Chondrocyte (in vitro differentiated cells): ENCODE measurements at places on chromosomes 7 and 10.

- DNase-seq, result no peak
Measured at GRCh38 chr10:35511647-35512046, 93.5 kb upstream of the GJD4 start.

DNA sequence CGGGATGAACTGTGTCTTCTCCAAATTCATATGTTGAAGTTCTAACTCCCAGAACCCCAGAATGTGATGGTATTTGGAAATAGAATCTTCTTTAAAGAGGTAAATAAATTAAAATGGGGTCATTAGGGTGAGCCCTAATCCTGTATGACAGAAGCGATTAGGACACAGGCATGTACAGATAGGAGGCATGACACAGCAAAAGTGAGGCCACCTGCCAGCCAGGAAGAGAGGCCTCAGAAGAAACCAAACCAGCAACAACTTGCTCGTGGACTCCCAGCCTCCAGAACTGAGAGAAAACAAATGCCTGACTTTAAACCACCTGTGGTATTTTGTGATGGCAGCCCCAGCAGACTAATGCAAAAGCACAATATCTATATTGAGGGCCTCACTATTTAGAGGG lies 214.3 kb downstream of the NEBL start:
- DNase-seq, result no peak

DNA sequence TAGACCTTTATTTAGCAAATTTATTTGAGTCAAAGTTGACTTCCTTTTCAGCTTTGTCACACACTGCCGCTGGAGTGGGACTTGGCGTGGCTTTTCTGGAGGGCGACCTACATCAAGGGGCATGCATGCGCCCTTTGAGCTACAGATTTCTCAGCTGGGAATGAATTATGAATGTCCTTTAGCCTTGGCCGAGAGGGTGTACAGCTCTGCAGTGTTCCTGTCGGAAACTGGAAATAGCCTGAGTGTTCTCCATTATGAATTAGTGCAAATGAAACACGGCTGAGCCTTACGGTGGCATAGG lies 79.7 kb downstream of the GLRX3 start:
- peak; percentile 15 for DNase-seq

GRCh38 chr10:75293446-75293820 lies 57.7 kb upstream of the COMTD1 start:
- no peak for DNase-seq

GRCh38 chr7:54179321-54180029 lies 362.7 kb upstream of the VSTM2A start:
- no peak for DNase-seq

DNA sequence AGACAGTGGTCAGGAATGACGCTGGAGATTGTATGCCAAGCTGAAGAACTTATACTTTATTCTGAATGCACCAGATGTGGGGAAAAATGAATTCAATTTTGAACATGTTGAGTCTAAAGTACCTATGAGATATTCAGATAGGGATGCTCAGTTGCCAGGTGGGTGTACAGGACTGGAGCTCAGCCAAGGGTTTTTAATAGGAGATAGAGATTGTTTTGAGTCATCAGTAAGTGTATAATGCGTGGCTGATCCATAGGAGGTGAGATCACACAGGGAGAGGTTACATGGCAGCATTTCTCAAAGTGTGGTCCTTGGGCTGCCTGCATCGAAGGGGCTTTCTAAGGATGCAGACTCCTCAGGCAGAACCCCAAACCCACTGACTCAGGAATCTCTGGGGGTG lies 6.8 kb upstream of the HIPK2 start:
- DNase-seq, result no peak

DNA sequence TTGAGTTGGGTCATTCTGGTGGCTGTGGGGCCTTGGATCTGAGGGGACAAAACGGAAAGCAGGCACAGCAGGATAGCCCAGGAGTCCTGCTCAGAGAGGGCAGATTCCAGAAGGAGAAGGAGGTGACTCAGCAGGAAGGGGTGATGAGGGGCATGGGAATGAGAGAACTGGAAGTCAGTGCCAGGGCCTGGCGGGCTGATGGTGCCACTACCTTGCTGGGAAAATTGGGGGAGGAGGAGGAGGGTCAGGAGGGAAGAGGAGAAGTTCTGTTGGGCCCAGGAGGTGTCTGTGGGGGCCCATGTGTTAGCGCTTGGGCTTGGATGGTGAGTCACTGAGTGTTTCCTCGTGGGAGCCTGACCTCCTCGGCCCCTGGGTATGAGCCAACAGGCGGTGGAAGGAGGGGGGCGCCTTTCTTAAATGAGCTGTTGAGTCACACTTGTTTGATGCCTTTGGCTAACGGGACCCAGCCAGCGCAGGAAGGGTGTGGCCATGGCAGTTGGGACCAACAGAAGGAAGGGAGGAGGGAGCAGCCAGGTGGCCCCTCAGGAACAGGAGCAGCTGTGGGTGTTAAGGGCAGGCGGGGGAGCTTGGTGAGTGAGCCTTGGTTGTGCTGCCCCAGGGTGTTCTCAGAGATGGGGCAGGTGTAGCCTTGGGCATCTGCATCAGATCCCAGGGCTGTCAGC lies 130.0 kb upstream of the BTBD16 start:
- DNase-seq, result peak; percentile 96

DNA sequence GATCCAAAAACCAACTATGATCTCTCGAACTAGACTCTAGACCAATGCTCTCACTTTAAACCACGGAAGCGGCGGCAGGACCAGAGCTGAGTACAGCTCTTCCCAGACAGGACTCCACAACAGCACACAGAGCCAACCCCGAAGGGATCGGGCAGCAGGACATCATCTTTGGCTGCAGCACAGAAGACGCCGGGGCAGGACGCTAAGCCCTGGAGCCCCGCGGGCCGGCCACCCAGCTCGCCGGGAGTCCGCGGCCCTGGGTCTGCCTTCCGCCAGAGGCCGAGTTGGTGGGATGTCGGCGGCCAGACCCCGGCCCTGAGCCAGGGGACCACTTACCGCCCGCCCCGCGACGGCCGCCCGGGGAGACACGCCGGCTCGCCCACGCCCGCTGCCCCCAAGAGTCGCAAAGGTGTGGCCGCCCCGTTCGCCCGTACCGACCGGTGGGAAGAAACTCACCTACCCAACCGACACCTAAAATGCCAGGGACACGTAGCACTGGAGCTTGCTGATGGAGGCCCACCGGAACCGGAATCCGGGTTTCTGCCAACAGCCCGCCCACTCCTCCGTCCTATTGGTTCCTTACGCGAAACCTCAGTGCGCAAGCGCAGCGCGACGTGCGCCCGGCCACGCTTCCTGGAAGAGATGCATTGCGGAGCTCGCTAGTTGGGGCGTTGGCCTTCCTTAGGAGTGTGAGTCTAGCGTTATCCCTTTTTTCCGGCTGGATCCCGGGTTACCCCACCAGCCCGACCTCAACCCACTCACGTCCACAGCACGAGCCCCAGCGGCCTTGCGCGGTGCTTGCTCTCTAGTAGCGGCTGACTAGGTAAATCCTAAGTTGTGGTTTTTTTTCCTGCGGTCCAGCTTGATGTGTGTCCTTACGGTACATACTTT lies at the start of gene SEC61G:
SEC61G (minus strand) TSS at position 510 of the 891 bp plus-strand sequence. CDS start 1,623 bp downstream, outside the sequence.
- DNase-seq, result peak; percentile 98

GRCh38 chr7:90303241-90303640 lies 17.9 kb downstream of the FAM237B start:
- DNase-seq, result no peak
